Inflammatory macrophage (primary cell): ENCODE measurements at places on chromosomes 3 and 15.
A peak's percentile ranks its signal among the peaks of the same experiment; 100 is the strongest.

- DNase-seq, result no peak
Measured at GRCh38 chr3:195212749-195213375, 58.1 kb downstream of the XXYLT1 start.

GRCh38 chr3:112413074-112413473 is 80.1 kb downstream of the CD200 start:
- DNase-seq, result no peak

DNA sequence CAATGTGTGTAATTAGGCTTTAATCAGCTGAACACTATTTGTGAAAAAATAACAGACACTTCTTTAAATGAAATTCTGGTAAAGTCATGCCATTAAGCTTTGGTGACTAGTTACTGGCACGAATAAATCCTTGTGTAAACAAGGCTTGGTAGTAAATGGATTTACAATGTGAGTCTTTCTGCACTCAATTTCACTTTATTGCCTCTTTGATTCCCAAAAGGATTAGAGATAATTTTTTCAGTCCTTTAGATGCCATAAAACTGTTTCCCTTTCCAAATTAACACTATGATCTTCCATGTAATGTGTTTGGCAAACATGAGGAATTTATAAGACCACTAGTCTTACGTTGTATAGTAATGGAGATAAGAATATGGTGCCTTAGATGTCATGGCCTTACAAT is 339.5 kb upstream of the DNAJC19 start:
- DNase-seq, result no peak

GRCh38 chr15:80507131-80507530 is 102.9 kb downstream of the ARNT2 start:
- DNase-seq, result no peak

DNA sequence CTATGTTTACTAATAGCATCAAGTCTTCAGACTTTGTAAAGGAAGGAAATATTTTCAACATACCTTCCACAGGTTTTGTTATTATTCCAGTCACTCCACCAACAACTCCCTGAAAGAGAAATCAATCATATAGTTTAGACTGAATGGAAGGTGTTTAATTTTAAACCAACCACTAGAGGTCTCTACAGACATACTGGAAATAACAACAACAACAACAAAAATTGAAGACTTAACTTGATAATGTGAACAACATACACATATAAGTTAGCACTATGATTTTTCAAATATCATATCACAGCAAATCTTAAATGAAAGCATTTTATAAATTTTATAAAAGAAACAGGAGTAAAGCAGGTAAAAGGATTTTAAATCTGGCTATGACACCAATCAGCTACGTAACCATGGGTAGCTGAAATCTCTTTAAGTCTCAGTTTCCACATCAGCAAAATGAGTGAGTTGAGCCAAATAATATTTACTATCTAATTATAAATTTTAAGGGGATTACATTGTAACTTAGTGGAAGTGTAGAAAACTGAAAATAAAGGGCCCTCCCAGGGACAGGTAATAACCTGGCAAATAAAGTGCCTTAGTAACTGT is 188.2 kb downstream of the VPS13C start:
- no peak for DNase-seq

- DNase-seq, result peak; percentile 66
Measured at GRCh38 chr15:64502551-64502950, 42.2 kb downstream of the ZNF609 start.

DNA sequence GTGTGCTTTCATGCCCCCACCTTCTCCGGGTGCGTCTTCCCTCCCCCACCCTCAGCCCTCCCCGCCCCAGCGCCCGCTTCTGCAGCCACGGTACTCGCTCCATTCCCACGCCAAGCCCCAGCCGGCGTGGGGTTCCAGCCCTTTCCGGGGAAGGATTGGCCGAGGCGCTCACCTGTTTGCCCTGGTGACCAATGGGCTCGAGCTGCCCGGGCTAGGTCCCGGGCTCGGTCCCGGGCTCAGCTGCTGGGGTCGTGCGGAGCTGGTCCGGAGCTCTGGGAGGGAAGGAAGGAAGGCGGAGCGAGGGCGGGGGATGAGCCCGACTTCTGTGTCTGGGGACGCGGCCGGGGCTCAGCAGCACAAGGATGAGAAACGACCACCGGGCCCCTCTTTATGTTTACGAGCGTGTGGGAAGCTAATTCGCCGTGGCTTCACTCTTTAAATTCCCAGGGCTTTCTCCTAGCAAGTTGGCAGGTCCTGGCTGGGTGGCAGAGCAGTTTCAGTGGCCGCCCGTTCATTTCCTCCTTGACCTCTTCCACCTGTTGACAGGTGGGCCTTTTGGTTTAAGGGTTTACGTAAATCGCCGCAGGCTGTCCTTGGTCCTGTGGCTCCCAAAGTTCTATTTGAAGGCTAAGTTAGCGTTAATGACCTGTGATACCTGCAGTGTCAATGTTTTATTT is at the start of gene IGSF10:
IGSF10 (minus strand) TSS at position 288 of the 677 bp plus-strand sequence. CDS start 2,352 bp downstream, outside the sequence.
- DNase-seq, result no peak

- DNase-seq, result peak; percentile 48
Measured at GRCh38 chr15:69145694-69146492, 14.5 kb upstream of the GLCE start.

DNA sequence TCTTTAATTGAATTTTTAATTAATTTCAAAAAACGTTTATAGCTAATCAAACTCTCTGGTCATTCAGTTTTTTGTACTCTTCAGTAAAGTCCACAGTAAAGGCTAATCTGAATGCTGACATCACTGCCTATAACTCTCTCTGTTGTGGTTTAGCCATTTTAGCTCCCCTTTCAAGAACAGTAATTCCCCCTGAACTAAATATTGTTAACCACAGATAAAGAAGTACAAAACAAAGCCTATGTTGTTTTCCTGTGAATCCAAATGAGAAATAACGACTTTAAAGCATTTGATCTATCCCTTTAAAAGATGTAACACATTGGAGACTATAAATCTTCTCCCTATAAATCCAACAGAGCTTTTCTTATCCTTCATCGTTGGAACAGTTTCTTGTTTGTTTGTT is 94.2 kb downstream of the ZBTB20 start:
- no peak for DNase-seq

DNA sequence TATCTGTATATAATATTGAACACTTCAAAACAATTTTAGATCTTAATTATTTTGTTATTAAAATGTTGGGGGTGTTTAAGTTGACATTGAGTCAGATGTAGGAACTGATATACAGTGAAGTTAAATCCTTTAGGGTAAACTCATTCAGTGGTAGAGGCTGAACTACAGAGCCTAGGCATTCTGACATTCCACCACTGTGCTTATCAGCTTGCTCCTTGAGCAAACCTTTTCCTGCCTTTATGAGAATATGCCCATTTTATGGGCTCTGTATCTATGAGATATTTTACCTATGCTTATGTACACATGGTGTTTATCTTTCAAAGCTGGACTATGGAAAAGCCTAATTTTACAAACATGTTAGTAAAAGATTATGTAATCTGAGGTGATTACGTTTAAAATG is 407.5 kb downstream of the ZBTB20 start:
- no peak for DNase-seq

DNA sequence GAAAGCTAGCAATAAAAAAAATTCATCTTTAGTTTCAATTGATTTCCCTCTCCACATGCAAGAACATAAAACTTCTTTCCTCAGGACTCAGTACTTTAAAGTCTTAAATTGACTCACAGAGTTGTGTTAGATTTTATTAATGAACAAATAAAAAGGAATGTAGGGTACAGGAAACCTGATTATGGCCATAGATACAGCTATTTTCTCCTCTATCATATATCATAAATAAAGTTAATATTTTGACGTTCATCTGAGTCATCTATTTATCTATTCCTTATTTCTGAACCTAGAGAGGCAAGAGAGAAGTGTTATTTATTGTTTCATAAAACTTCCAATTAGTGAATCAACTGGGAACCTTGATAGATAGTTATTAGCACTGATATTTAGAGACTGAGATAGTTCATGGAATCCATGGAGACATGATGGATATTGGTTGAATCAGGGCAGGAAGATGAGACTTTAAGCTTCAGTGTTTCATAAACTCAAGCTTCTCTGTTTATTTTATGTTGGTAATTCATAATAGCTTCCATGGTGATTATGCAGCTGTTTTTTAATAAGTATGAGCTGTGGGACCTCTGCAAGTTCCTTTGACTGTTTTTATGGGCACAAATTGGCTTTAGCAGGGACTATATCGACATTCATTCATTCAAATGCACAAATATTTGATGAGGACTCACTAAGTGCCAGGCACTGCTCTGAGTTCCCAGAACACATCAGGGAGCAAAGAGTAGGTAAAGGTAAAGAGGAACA is 143.5 kb upstream of the TGFBR2 start:
- DNase-seq, result no peak

DNA sequence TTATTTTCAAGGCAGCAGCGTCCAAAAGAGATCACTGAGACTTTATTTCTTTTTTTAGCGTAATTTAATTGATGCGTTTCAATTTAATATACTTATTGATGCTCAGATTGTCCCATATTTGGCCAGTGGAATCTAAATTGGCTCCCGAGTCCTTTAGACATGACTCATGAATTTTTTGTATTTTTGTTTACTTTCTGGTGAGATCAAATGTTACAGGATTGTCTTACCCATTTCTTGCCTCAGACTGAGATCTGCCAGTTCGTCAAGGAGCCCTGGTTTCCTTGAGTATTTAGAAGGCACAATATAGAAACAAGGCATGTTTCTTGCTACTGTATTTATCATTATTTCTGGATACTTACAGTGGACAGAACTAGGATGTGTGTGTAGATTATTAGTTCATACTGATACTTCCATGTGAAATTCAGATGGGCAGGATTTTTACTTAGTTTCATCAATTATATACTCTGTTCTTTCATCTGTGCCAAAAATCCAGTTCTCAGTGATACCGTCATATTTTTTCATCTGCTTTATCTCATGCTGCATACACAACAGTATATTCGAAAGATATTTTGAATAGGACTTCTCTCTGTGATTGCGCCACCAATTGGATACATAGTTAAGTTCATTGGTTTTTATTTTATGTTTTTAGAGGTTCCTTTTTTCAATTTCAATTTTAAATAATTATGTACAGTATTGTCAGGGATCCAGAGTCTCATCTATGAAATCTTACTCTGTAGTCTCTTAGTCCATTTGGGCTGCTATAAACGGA is 436.9 kb upstream of the C2CD4B start:
- no peak for DNase-seq

- DNase-seq, result no peak
Measured at GRCh38 chr15:60226924-60227323, 170.9 kb downstream of the ANXA2 start.

GRCh38 chr3:129505341-129505740 is 23.1 kb upstream of the RHO start:
- DNase-seq, result no peak

GRCh38 chr3:196214783-196215441 is 1.4 kb upstream of the SLC51A start:
- DNase-seq, result no peak

- peak; percentile 20 for DNase-seq
Measured at GRCh38 chr3:23161896-23162570, 41.1 kb upstream of the UBE2E2 start.

DNA sequence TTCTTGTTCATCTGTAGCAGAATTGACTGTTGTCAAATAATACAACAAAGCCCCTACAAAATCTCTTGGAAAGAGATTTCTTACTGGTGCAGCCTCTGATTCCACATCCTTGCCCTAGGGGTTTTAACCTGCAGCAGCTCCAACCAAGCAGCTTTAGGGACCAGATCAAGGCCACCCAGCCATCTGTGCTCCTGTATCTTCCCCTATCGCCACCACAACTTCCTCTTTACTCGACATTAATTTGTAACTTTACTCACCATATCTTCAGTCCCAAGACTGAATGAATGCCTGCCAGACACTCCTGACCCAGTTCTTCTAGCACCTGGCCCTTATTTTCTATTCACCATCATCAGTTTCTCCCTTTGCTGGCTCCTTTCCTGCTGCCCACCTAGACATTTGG is 156.6 kb upstream of the IL12A start:
- no peak for DNase-seq

DNA sequence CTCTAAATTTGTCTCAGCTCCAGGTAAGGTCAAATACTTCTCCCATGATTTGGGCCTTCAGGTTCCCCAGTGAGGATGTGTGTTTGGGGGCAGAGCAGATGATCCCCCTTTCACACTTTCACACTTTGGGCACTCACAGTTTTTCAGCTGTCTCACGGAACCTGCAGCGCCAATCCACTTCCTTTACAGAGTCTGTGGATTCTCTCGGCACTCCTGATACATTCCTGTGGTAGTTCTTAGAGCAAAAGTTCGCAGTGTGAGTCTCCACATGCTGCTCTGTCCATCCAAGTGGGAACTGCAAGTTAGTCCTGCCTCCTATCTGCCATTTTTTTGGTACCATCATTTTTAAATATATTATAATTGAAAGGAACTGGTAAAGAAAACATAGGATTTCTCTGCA is 20.2 kb upstream of the CPOX start:
- DNase-seq, result no peak

GRCh38 chr15:91411586-91411985 is 311.5 kb downstream of the SV2B start:
- DNase-seq, result no peak

GRCh38 chr3:82641701-82642100 is 880.3 kb upstream of the GBE1 start:
- no peak for DNase-seq

DNA sequence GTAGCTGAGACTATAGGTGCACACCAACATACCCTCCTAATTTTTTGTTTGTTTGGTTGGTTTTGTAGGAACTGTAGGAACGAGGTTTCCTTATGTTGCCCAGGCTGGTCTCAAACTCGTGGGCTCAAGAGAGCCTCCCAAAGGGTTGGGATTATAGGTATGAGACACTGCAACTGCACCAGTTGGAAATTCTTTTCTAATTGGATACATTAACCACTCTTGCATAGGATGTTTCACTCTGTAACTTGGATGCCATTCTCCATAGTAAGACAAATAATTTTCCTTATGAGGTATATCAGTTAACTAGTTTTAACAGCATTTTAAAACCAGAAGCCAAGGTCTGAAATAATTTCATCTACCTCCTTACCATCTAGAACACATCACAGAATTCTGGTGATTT is 6.7 kb upstream of the ALCAM start:
- DNase-seq, result no peak

DNA sequence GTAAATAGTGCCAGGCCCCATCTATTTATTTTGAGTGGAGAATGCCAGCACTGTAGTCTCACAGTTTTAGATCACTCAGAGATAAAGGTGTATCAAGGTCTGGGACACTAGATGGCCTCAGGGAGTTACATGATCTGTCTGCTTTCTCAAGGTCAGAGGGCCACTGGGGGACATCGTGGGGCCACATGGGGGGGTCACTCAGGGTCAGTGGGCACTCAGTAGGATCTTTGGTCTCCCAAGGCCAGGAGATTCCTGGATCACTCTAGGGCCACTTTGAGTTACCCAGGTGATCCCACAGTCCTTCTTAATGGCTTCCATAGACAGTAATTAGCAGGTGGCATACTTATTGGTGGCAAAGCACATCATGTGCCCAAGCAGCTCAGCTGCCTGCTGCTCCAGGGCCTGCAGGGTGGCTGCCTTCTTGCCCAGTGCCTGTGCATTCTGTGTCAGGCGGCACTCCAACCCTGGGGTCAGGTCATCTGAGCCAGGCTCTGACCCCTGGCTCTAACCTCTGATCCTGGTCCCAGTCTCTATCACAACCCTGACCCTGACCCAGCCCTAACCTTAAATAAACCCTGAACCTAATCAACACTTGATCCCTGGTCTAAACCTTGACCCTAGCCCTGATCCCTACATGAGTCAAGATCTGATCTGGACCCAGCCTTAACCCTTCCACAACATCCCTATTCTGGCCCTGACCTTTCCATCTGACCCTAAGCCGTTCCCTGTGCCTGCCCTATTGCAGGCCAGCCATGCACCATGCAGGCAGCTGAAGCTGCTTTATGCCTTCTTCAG is 1.8 kb upstream of the LAMB2 start:
- DNase-seq, result no peak
